ENCODE measurements at places on chromosomes 11 and 22.

DNA sequence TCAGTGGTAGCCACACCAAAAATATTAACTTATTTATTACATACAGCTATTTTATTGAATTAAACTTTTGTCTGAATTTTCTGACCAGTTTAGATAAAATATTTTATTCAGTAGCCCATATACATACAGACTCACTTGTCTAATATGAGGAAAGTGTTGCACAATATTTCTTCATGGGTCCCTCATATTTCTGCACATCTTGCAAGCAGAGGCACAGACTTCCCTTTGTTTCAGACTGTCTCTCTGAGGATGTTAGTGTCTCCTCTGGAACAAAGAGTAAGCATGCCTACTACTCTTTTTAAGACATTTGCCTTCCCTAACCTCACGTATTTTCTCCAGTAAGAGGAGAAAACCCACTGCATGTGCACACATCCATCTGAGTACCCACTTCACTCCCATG lies 81.2 kb downstream of the OR5AK2 start:
- no peak for DNase-seq

- DNase-seq, result peak; percentile 20
Observed at GRCh38 chr11:2674658-2675131, 25.1 kb downstream of the KCNQ1OT1 start.

DNA sequence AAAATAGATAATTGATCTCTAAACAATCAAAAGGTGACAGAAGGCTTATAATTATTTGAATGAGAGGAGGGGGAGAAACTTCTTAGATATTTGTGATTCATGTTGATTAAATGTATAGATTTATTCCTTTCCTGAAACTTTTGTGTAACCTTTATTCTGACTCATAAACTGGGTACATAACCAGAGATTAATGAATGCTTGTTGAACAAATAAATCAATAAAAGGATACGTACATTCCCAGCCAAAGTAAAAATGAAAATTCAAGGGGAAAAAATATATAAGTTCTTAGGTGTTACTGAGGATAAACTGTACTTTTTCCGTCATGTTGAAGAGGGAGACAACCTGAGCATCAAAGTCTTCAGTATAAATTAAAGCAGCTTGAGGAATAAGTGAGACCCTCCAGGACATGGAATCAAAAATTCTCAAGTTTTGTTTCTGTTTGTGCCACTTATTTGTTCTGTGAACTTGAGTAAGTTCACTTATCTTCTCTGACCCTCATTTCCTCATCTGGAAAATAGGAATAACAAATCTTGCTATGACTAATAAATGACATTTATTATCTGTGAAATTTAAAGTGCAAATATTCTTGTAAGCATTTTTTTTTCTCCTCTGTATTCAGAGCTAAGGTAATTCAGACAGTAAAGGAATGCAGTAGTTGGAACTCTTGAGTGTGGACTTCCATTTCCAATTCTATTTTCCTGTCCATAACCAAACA lies 195.4 kb downstream of the METTL15 start:
- no peak for DNase-seq

DNA sequence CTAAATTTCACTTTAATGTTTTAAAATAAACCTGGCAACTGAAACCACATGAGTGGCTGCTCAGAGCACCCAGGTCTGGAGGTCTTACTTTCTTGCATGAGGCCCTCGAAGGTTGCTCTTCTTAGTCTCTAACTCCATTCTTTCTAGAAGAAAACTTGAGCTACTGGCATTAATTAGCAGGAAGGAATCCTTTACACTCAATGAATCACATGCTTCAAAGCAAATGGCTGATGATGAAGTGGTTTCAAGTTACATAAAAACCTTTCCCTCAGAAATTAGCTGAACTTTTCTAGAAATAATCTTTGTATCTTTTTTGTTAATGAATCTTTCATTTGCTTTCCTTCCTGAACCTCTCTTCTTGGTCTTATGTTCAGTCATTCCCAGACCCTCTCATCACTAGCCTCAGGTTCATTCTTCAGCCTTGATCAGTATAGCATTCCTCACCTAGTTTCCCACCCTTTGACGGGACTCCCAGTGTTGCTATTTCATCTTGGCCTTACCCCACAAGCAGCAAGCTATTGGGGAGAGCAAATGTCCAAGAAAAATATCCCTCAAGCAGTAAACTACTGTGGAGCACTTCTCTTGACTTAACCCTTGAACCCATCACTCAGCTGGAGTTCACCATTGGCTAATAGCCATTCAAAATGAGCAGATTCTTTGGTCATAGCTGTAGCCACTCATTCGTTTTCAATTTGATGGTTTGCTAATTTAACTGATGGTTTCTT lies 75.1 kb downstream of the INSC start:
- DNase-seq, result no peak

All from brain (organoid and tissue), 16 donors.